Vagina (tissue), 2 donors: ENCODE measurements at places on chromosomes 2 and 18.

DNA sequence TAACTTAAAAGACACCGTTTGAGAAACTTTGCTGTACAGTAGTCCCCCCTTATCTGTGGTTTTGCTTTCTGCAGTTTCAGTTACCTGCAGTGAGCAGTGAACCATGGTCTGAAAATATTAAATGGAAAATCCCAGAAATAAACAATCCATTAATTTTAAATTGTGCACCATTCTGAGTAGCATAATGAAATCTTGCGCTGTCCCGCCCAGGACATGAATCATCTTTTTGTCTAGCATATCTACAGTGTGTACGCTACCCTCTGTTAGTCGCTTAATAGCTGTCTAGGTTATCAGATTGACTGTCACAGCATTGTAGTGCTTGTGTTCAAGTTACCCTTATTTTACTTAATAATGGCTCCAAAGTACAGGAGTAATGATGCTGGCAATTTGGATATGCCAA lies 6.1 kb downstream of the ARPC2 start:
- peaks cover 70% of the 10 kb centered on the region for H3K4me1 ChIP-seq
- no peak overlapping the region for H3K27ac ChIP-seq
- no peaks in the 10 kb centered on the region for H3K27me3 ChIP-seq
- H3K36me3 ChIP-seq: peaks cover 24% of the 10 kb centered on the region
- no peak for DNase-seq

- no peaks in the 10 kb centered on the region for H3K36me3 ChIP-seq
- no peak overlapping the region for H3K27ac ChIP-seq
- no peak for DNase-seq
Observed at GRCh38 chr2:1153920-1154319, 203.3 kb downstream of the SNTG2 start.

DNA sequence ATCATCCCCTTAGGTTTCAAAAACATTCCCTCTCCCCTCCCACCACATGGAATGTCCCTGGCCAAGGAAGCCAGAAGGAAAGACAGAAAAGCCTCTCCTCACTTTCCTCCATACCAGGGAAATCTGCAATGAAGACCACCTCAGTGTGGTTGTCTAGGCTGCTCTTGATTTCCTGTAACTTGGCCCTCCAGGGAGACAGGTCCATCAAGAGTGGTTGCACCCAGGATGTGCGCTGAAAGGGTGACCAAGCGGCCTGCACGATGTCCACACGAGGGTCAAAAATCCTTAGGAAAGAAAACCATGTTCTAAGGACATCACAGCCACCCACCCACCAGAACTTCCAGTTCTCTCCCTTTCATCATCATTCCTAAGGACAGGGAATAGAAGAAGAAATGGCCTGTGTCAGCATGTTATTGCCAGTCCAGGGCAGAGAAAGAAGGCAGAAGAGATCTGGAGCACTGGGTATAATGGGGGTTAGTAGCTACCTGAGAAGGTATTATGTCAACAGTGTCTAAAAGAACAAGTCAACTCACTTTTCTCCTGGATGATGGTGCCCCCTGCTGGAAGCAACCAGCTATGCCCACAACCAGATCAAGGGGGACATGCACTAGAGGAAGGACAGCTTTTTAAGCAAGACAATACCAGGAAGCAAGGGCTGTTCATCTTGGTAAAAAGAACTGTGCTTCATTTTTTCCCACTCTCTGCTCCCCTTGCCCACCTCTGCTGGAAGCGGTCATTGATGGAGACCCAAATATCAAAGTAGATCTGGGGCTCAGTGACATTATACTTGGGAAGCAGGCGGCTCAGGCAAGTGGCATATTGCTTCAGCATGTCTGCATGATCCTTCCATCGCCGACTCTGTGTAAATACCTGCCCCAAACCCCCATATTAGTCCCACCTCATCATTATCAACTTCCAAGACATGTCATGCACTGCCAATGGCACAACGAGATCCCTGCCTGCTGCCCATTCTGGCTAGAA lies 9.3 kb downstream of the GGCX start:
- peaks cover 54% of the 10 kb centered on the region for H3K36me3 ChIP-seq
- peak overlapping the region; percentile 21 for H3K27ac ChIP-seq
- no peaks in the 10 kb centered on the region for H3K4me1 ChIP-seq
- DNase-seq: no peak

- H3K27me3 ChIP-seq: no peaks in the 10 kb centered on the region
- H3K4me3 ChIP-seq: no peak overlapping the region
- DNase-seq: no peak
- no peak overlapping the region for H3K27ac ChIP-seq
- H3K36me3 ChIP-seq: no peaks in the 10 kb centered on the region
- no peaks in the 10 kb centered on the region for H3K4me1 ChIP-seq
Observed at GRCh38 chr2:124482551-124482950, 457.5 kb downstream of the CNTNAP5 start.

- no peaks in the 10 kb centered on the region for H3K4me1 ChIP-seq
- no peak for DNase-seq
- H3K27ac ChIP-seq: no peak overlapping the region
- no peak overlapping the region for H3K4me3 ChIP-seq
- H3K36me3 ChIP-seq: no peaks in the 10 kb centered on the region
- H3K27me3 ChIP-seq: no peaks in the 10 kb centered on the region
Observed at GRCh38 chr2:101030866-101031554, 28.9 kb downstream of the RPL31 start.

DNA sequence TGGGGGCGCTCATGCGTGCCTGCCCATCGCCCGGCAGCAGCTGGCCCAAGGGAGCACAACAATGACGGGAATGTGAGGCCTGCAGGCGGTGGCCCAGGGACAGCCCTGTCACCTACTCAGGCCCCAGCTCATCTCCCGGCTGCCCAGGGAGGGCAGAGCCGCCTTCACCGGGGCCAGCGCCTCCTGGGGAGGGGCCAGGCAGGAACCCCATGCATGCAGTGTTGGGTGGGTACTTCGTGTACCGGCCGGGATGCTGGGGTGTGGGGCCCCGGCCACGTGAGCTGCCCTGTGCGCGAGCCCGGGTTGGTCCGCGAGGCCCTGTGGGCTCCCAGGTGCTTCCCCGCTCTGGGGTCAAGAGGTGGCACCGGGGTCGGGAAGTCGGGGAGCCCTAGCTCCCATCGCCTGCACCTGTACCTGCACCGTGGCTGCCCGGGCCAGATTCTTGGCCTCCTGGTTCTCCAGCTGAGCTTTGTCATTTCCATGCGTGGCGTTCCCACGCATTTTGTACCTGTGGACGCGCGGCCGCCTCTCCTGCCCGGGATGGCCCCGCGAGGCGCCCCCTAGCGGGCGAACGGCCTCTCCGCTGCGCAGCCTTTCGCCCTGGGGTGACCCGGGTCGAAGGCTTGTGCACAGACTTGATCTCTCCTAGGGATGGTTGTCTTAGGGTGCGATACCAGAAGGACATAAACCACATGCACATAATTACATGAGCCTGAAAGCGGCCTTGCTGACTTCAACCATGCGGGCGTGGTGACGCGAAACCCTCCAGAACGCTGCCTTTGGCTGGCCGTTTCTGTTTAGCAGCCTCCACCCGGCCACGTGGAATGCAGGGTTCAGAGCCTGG lies 950 bp downstream of the KLHL30 start:
- no peaks in the 10 kb centered on the region for H3K36me3 ChIP-seq
- H3K27me3 ChIP-seq: no peaks in the 10 kb centered on the region
- DNase-seq: no peak
- H3K27ac ChIP-seq: no peak overlapping the region

GRCh38 chr18:73340135-73340977 lies 472.6 kb upstream of the NETO1 start:
- no peaks in the 10 kb centered on the region for H3K4me1 ChIP-seq
- H3K27me3 ChIP-seq: no peaks in the 10 kb centered on the region
- H3K36me3 ChIP-seq: no peaks in the 10 kb centered on the region
- no peak overlapping the region for H3K27ac ChIP-seq
- DNase-seq: no peak

- DNase-seq: no peak
- peak overlapping the region; percentile 47 for H3K4me3 ChIP-seq
- peak overlapping the region; percentile 77 for H3K27ac ChIP-seq
- no peaks in the 10 kb centered on the region for H3K36me3 ChIP-seq
- H3K27me3 ChIP-seq: no peaks in the 10 kb centered on the region
- no peaks in the 10 kb centered on the region for H3K4me1 ChIP-seq
Observed at GRCh38 chr2:176123411-176124109, 1.0 kb downstream of the HOXD9 start.
